ENCODE measurements at places on chromosomes 12 and 14.

GRCh38 chr12:26576266-26576665, 256.7 kb downstream of the ITPR2 start:
- no peak for DNase-seq

- DNase-seq: no peak
These were observed 77.6 kb upstream of the PARP11 start for GRCh38 chr12:3950714-3951320.

DNA sequence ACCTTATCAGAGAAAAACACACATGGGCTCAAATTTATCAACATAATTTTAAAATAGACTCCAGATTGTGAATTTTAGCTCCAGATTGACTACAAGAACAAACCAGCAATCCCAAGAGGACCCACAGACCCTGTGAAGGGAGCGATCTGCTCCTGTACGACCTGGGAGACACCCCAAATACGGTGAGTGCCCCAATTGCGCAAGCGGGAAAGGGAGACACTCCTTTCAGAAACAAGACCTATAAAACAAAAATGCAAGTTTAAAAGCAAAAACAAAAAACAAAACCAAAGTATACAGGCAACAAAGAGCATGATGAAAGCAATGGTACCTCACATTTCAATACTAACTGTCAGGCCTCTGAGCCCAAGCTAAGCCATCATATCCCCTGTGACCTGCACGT, 32.1 kb downstream of the DNAI7 start:
- no peak for DNase-seq

DNA sequence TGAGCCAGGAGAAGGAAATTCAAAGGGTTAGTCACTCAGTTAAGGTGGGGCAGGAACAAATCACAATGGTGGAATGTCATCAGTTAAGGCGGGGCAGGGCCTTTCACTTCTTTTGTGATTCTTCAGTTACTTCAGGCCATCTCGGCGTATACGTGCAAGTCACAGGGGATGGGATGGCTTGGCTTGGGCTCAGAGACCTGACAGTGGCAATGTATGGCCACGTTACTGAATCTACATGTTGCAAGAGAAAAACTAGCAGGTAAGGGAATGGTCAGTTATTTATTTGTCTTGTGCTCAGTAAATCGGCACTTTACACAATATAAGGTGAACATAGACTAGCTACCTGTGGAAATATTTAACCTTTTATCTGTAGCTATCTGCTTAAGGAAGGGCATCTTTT, 11.9 kb downstream of the SLCO1B3 start:
- no peak for DNase-seq

DNA sequence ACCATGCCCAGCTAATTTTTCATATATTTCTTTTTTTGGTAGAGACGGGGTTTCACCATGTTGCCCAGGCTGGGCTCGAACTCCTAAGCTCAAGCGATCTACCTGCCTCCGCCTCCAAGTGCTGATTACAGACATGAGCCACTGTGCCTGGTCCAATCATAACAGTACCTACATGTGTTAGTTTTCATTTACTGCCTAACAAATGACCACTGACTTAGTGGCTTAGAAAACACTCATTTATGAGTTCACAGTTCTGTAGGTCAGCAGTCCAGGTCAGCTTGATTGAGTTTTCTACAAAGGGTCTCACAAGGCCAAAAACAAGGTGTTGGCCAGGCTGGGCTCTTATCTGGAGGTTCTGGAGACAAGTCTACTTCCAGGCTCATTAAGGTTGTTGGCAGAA, 60.6 kb downstream of the RNFT2 start:
- DNase-seq: no peak

GRCh38 chr12:49874142-49874897, 29.4 kb downstream of the FAIM2 start:
- no peak for DNase-seq

GRCh38 chr12:110844551-110845338, 2.0 kb upstream of the CCDC63 start:
- DNase-seq: no peak

- no peak for DNase-seq
These were observed 59.1 kb downstream of the TTLL5 start for GRCh38 chr14:75720116-75720515.
